ENCODE measurements at places on chromosomes 5 and 9.
A peak's percentile ranks its signal among the peaks of the same experiment; 100 is the strongest.

DNA sequence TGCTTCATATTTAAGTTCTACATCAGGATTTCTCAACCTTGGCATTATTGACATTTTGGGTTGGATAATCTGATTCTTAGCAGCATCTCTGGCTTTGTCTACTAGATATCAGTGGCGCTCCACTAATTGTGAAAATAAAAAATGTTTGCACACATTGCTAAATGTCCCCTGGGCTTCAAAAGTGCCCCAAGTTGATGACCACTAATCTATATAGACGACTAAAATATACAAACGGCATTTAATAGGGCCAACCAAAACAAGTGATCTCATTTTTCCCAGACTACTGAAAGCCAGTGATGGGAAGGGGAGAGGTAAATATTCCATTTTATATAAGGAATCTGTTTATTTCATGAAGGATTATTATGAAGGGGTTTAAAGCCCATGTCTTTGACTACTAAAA lies 118.6 kb downstream of the HOMER1 start:
- no peak for DNase-seq

- no peak for DNase-seq
Measured at GRCh38 chr9:105646879-105647594, 15.2 kb upstream of the TAL2 start.

DNA sequence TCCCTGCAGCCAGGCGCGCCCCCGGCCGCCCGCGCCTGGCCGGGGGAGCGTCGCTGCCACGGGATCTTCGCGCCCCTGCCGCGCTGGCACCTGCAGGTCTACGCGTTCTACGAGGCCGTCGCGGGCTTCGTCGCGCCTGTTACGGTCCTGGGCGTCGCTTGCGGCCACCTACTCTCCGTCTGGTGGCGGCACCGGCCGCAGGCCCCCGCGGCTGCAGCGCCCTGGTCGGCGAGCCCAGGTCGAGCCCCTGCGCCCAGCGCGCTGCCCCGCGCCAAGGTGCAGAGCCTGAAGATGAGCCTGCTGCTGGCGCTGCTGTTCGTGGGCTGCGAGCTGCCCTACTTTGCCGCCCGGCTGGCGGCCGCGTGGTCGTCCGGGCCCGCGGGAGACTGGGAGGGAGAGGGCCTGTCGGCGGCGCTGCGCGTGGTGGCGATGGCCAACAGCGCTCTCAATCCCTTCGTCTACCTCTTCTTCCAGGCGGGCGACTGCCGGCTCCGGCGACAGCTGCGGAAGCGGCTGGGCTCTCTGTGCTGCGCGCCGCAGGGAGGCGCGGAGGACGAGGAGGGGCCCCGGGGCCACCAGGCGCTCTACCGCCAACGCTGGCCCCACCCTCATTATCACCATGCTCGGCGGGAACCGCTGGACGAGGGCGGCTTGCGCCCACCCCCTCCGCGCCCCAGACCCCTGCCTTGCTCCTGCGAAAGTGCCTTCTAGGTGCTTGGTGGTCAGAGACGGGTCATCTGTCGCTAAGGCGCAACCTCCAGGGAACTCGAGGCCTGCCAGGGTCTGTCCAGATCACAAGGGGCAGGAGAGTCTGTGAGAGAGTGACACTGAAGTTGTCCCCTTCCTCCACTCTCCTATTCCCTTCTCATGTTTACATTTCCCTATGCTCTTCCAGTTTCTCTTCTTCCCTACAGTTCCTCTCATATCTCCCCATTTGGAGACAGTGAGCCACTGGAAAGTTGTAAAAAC lies 1.3 kb downstream of the GPR150 start:
- peak; percentile 35 for DNase-seq

- no peak for DNase-seq
Measured at GRCh38 chr5:138725818-138726416, 27.3 kb upstream of the CTNNA1 start.

- no peak for DNase-seq
Measured at GRCh38 chr5:179142434-179143198, 82.4 kb downstream of the ZNF354C start.

GRCh38 chr9:96644137-96644536 lies 11.0 kb downstream of the PRXL2C start:
- DNase-seq = no peak

DNA sequence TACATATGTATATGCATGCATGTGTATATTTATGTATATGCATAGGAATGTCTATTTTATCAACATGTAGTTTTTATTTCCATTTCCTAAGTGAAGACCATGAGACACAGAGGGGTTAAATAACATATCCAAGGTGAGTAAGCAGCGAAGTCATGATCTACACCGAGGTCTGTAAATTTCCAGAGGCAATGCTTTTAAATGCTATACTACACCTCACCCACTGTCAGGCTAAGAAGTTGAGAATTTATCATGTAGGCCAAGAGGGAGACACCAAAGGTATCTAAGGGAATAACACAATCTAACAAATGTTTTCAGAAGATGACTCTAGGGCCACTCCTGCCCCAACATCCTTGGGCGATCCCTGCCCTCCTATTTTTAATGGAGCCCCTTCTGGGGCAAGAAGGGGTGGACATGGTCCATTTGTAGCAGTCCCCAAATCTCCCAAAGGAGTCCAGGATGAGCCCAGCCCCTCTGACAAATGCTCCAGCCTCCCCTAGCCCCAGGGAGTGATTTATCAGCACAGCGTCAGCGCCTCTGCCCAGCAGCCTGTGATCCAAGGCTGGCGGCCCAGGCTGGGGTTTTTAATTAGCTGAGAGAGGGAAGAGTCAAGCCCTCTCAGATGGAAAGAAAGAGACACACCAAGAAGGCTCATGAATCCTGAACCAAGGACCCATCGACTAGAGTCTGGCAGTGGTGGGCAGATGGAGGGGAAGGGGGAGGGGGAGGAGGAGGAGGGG lies 339.9 kb downstream of the ASTN2 start:
- no peak for DNase-seq

DNA sequence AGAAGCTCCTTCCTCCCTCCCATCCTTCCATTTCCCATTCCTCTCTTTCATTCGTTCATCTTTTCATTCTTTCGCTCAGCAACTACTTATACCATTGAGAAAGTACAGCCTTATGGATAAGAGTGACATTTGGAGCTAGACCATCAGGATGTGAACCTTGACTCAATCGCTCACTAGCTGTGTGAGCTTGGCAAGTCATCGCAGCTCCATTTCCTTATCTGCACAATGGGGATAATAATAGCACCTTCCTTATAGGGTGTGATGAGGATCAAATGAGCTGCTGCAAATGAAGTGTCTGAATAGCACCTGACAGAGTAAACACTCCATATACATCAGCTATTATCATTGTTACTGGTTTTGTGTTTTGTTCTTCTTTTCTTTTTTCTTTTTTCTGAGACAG lies 28.1 kb upstream of the SYNPO start:
- DNase-seq = no peak

GRCh38 chr9:136921307-136921706 lies 23.2 kb downstream of the FBXW5 start:
- no peak for DNase-seq

- DNase-seq = no peak
Measured at GRCh38 chr9:32741706-32742105, 41.6 kb upstream of the TMEM215 start.

GRCh38 chr5:79484731-79485130 lies 29.2 kb downstream of the HOMER1 start:
- no peak for DNase-seq

DNA sequence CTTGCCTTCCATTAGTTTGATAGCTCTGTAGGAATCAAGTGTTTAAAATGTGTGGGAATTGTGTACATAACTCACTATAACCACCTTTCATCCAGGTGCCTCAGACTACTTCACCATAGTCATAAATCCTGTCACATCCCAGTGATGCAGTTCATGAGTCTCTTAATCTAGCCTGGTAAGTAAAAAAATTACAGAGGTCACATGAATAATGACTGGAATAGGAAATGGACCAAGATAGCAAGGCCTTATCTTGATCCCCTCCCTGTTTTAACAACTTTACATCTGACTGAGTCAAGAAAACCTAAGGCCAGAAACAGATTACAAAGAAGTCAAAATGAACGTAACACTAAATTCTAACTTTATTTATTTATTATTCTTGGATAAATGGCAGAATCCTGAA lies 1.5 kb upstream of the RNF145 start:
- no peak for DNase-seq
